Left lung (tissue), 14 donors: ENCODE measurements at places on chromosomes 11 and 22. TPM values are rescaled to one million over a fixed set of nuclear protein-coding genes. Genes with fewer than 3 reads are reported as not detected.

Gene NCF4
- total RNA-seq: 13.0 TPM

Gene SCN3B
- total RNA-seq: 0.61 TPM

Gene AGBL2
- 2.1 TPM for total RNA-seq

Gene APOL6
- total RNA-seq: 49.2 TPM

Gene CCDC73
- 0.18 TPM for total RNA-seq

Gene LYVE1
- 90.1 TPM for total RNA-seq

Gene C22orf42
- not detected for total RNA-seq

DNA sequence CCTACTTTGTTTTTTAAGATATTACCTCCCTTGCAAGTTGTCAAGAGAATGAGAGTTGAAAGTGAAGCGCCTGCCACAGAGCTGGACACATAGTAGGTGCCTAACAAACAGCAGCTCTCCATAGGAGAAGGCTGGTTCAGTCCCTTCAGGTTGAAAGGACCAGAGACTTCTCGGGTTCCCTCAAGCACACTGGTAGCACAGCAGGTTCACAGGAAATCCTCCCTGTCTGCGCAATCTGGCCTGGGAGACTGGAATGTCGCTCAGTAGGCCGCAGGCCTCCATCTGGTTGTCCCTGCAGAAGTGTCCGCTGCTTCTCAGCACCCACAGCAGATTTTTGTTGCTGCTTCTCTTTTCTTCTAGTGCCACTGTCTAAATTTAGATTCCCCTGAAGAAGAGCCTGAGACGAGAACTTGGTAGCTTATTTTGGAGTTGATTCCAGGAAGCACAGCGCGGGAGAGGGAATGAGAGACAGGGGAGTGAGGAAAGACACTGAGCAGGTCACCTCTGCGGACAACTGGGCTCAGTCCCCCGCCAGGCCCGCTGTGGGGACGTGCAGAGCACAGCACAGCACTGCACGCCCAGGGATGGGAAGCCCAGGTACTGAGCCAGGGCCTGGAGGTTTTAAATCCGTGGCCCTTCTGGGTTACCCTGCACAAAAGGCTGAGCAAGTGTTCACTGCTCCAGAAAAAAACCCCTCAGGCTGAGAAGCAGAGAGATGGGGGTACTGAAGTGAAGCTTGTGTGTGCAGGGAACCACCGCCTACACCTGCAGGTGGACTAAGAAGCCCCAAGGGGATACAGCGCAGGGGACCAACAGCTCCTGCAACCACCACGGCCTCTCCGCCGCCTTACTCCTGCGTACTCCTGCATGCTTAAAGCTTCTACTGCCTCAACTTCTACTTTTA lies 31.6 kb downstream of the RBX1 start:
- no peaks in the 10 kb centered on the region for H3K36me3 ChIP-seq
- H3K27me3 ChIP-seq: no peaks in the 10 kb centered on the region
- H3K4me3 ChIP-seq: no peak overlapping the region
- no peak overlapping the region for H3K27ac ChIP-seq
- H3K4me1 ChIP-seq: no peaks in the 10 kb centered on the region

GRCh38 chr11:13576995-13577394 lies 81.2 kb upstream of the PTH start:
- no peaks in the 10 kb centered on the region for H3K36me3 ChIP-seq
- no peak overlapping the region for H3K4me3 ChIP-seq
- H3K4me1 ChIP-seq: no peaks in the 10 kb centered on the region
- no peak overlapping the region for H3K27ac ChIP-seq
- DNase-seq: no peak

DNA sequence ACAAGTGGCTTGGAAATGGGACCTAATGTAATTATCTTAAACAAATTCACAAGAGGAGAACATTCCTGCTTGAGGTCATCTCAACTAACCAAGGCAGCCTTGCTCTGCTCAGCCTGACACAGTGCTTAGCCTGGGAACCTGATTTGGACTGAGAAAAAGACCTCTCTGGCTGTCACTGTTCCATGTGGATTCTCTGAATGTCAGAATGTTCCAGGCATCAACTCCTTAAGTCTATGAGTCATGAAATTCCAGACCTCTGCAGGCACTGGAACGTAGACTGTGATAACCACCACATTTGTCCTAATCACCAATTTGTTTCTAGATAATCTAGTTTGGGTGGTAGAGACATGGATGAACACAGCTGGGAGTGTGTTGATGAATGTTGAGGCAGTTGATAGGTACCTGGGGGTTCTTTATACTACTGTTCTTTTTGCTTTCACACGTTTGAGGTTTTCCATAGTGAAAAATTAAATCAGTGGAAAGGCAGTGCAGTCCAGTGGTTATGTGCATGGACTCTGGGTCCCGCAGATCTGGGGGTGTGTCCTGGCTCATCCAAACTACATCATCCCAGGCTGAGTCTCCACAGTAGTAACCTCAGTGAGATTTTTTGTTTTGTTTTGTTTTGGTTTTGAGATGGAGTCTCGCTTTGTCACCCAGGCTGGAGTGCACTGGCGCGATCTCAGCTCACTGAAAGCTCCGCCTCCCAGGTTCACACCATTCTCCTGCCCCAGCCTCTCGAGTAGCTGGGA lies 269.6 kb downstream of the MN1 start:
- no peaks in the 10 kb centered on the region for H3K36me3 ChIP-seq
- no peaks in the 10 kb centered on the region for H3K27me3 ChIP-seq
- H3K4me3 ChIP-seq: no peak overlapping the region
- H3K4me1 ChIP-seq: no peaks in the 10 kb centered on the region

DNA sequence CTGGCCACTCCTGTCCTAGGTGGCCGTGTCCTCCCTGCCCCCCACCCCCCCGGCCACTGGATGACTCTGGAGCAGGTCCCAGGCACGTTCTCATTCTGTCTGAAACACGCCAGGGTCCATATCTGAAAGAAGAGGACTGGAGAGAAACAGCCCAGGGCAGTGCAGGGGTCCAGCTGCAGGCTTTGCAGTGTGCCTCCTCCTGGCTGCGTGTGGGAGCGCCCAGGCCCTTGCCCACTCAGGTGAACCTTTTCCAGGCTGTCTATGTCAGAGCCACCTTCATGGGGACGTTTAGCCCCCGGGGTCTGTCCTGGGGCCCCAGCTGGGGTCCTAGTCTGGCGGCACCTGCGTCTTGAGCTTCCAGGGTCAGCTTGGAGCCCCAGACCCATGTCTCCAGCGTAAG lies 15.6 kb downstream of the GRAMD4 start:
- no peak overlapping the region for H3K4me3 ChIP-seq
- H3K27me3 ChIP-seq: no peaks in the 10 kb centered on the region
- H3K36me3 ChIP-seq: peaks cover 20% of the 10 kb centered on the region

DNA sequence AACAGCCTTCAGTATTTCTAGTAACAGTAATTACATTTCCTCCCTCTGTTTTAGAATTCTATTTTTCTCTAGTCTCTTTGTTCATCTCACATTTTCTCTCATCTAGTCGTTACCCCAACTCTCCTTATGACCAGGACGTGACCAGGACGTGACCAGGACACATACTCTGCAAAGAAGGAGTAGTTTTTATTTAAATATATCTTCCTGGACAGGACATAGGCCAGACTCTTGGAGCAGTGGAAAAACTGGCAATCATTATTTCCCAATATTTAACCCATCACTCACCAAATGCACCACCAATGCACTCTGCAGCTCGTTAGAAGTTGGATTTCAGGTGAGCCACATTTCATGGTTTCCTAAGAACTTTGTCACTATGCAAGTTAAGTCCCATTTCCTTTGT lies 40.3 kb upstream of the POGLUT3 start:
- no peaks in the 10 kb centered on the region for H3K36me3 ChIP-seq
- H3K27ac ChIP-seq: peak overlapping the region; percentile 40
- no peaks in the 10 kb centered on the region for H3K4me1 ChIP-seq
- no peaks in the 10 kb centered on the region for H3K27me3 ChIP-seq
- DNase-seq: no peak
- H3K4me3 ChIP-seq: no peak overlapping the region

DNA sequence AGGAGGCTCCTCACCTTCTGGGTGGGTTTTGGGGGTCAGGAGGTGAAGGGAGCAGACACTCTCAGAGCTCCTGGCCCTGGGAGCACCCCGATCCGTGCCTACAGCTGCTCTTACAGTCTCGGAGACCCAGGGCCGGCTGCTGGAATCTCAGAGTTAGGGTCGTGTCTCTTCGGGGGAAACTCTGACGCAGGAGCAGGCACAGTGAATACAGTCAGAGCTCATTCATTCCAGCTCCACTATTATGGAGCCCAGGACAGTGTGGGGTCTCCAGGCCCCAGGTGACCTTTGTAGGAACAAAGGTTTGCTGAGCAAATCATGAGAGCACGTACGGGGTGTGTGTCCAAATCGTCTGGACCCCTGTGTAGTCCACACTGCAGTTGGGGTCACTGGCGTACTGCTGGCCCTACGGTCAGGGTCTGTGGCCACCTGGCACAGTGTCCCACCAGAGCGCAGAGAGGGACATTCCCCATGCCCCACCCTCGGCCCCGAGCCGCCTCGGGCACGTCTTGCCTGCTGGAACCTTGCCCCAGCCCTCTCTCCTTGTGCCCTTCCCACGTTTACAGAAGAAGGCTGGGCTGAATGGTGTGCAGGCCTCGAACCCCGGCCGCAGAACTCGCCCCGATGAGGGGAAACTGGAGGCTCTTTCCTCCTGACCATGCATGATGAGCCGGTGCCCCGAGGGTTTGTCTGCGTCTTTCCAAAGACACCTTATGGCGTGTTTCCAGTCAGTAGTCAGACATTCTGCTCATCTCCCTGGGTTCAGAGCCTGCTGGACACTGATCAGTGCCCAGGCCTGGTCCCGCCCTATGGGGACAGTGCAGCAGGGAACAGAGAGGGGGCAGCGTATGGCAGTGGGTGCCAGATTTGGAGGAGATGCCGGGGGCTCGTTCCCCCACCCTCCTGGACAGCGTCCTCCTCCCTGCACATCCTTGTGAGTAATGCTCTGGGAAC lies 1166.6 kb downstream of the BRD1 start:
- H3K36me3 ChIP-seq: no peaks in the 10 kb centered on the region
- no peaks in the 10 kb centered on the region for H3K4me1 ChIP-seq
- no peak overlapping the region for H3K27ac ChIP-seq
- H3K27me3 ChIP-seq: no peaks in the 10 kb centered on the region
- no peak for DNase-seq

- H3K27ac ChIP-seq: no peak overlapping the region
- no peak for DNase-seq
- no peaks in the 10 kb centered on the region for H3K36me3 ChIP-seq
- H3K4me3 ChIP-seq: no peak overlapping the region
Measured at GRCh38 chr11:11387207-11387606, 34.2 kb upstream of the CSNK2A3 start.

DNA sequence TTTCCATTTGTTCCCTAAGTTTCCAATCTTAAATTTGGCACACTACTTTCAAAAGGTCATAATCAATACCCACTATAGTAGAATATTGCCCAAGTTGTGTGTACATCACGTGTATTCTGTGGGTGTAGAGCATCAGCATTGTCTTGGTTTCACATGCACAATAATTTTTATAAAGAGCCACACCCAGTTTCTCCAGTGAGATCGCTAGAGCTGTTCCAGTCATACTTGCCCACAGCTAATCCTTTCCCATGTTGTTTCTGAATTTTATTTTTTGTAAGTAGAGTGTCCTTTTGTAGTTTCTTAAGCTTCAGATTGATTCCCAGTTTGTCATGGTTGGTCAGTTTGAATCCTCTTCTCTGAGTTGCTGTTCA lies 13.7 kb downstream of the FAM118B start:
- no peaks in the 10 kb centered on the region for H3K27me3 ChIP-seq
- H3K27ac ChIP-seq: no peak overlapping the region

GRCh38 chr22:20123366-20124082 lies 6.5 kb upstream of the TRMT2A start:
- no peak overlapping the region for H3K4me3 ChIP-seq
- no peaks in the 10 kb centered on the region for H3K36me3 ChIP-seq
- H3K27ac ChIP-seq: no peak overlapping the region
- no peak for DNase-seq
- H3K4me1 ChIP-seq: peaks cover 3% of the 10 kb centered on the region

GRCh38 chr11:78253797-78254196 lies 65.1 kb downstream of the USP35 start:
- DNase-seq: no peak
- H3K27me3 ChIP-seq: no peaks in the 10 kb centered on the region
- no peaks in the 10 kb centered on the region for H3K36me3 ChIP-seq
- no peak overlapping the region for H3K27ac ChIP-seq
- peaks cover 36% of the 10 kb centered on the region for H3K4me1 ChIP-seq

GRCh38 chr11:66663741-66664296 lies 13.9 kb downstream of the RBM4B start:
- H3K36me3 ChIP-seq: peaks cover 80% of the 10 kb centered on the region
- no peak overlapping the region for H3K4me3 ChIP-seq
- DNase-seq: no peak
- H3K27me3 ChIP-seq: no peaks in the 10 kb centered on the region
- no peak overlapping the region for H3K27ac ChIP-seq

DNA sequence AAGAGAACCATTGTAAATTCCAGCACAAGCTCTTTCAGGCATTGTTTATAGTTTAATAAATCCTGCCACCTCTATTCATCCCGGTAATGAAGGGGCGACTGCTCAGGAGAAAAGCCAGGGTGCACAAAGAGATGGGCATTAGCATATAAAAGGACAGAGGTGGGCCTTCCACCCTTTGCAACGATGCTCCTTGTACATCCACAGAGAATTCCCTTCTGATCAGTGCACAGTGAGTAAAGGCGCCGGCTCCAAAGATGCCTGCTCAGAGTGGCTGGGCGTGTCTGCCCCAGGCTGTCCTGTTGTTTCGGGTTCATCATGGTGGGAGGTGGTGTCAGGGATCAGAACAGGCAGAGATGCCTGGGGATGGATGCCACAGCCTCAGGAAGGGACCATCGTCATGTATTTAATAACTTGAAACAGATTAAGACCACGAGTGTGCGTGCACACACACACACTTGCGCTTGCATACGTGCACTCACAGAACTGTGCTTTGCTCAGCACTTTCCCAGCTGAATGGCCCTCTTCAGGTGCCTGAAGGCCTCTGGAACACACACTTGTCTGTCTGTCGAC lies 305.0 kb downstream of the TBC1D22A start:
- H3K4me3 ChIP-seq: no peak overlapping the region
- H3K27ac ChIP-seq: no peak overlapping the region
- H3K27me3 ChIP-seq: no peaks in the 10 kb centered on the region
- no peaks in the 10 kb centered on the region for H3K4me1 ChIP-seq

- no peak overlapping the region for H3K4me3 ChIP-seq
- no peak overlapping the region for H3K27ac ChIP-seq
- DNase-seq: no peak
- no peaks in the 10 kb centered on the region for H3K4me1 ChIP-seq
- H3K36me3 ChIP-seq: no peaks in the 10 kb centered on the region
Measured at GRCh38 chr11:72309074-72309598, 65.2 kb upstream of the PHOX2A start.

DNA sequence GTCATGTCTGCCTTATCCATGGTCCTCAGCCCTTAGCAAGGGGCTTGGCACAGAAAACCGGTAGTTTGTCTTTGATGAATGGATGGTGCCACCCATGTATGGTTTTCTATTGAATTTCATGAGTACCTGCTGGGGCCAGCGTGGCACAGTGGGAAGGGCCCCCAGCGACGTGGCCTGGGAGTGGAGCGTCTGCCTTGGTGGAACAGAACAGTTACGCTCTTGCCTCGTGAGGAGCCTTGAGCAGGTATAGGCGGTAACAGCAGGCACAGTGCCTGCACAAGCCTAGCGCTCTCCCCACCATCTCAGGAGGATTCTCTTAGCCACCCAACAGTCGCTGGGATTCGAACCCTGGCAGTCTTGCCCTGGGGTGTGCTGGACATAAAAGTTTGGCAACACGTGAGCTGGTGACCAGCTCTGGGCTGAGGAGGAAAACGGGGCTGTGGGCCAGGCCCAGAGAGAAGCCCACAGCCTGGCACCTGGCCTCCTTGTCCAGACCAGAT lies 3.0 kb upstream of the SSH3 start:
- no peak overlapping the region for H3K4me3 ChIP-seq
- H3K27me3 ChIP-seq: no peaks in the 10 kb centered on the region
- peaks cover 68% of the 10 kb centered on the region for H3K36me3 ChIP-seq
- H3K27ac ChIP-seq: no peak overlapping the region
- peaks cover 39% of the 10 kb centered on the region for H3K4me1 ChIP-seq

GRCh38 chr11:44629732-44630345 lies 64.4 kb downstream of the CD82 start:
- DNase-seq: no peak
- H3K4me3 ChIP-seq: no peak overlapping the region
- H3K27me3 ChIP-seq: peaks cover 18% of the 10 kb centered on the region
- peaks cover 9% of the 10 kb centered on the region for H3K4me1 ChIP-seq
- H3K27ac ChIP-seq: no peak overlapping the region
